RCC 7860 (cell line): ENCODE measurements at places on chromosomes 13 and 19.

DNA sequence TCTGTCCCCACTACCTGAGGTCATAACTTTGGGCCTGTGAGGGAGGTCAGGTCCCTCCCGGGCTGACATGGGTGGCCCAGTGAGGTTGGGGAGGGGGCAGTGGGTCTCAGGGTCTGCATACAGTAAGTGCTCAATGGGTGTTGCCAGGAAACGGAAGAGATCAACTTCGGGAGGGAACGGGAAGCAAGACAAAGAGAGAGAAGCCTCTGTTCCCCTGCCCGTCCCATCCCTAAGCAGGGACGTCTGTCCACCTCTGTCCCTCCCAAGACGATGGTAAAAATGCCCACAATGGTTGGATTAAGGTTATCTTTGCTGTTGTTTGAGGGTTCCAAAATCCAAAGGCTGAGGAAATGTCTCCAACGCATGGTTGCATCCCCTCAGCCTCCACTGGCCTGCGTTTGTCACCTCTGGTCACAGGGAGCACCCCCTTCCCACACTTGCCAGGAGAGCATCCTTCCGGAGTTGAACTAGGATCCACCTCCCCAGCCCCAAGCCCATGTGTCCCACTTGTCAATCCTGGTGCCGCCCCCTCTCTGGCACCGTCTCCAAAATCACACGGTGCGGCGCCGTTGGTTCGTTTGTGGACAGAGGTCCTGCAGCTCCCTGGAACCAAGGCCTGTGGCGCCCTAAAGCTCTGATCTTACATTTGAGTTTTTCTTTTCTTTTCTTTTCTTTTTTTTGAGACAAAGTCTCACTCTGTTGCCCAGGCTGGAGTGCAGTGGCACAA is 774 bp upstream of the HOMER3 start:
- no peak for DNase-seq

DNA sequence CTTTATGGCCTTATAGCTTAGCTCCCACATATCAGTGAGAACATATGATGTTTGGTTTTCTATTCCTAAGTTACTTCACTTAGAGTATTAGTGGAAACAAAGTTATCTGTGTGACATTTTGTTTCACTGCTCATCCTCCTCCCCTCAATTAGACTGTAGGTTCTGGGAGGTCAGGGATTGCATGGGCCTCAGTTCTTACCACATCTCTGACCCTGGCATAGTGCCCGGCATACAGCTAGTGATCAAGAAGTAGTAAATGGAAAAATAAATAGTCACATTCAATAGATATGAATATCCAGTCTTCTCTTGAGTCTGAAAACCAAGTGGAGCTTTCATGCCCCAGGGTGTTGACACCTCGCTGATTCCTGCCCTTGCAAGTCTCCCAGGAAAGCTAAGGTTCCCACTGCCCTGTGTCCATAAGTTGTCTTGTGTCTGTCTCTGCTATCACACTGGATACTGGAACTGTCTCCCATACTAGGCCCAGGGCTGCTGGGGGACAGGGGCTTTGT is 249.5 kb upstream of the TSHZ3 start:
- no peak for DNase-seq

- no peak for DNase-seq
These were observed at the start of gene ICAM5 for GRCh38 chr19:10289836-10290356. TSS of gene ICAM5 (plus strand) at chr19:10289952. CDS start at chr19:10290044, 92 bp downstream.

GRCh38 chr13:71659404-71659803 is 207.6 kb downstream of the DACH1 start:
- DNase-seq: no peak
